SK-N-MC (cell line): ENCODE measurements at places on chromosomes 2 and 18.

DNA sequence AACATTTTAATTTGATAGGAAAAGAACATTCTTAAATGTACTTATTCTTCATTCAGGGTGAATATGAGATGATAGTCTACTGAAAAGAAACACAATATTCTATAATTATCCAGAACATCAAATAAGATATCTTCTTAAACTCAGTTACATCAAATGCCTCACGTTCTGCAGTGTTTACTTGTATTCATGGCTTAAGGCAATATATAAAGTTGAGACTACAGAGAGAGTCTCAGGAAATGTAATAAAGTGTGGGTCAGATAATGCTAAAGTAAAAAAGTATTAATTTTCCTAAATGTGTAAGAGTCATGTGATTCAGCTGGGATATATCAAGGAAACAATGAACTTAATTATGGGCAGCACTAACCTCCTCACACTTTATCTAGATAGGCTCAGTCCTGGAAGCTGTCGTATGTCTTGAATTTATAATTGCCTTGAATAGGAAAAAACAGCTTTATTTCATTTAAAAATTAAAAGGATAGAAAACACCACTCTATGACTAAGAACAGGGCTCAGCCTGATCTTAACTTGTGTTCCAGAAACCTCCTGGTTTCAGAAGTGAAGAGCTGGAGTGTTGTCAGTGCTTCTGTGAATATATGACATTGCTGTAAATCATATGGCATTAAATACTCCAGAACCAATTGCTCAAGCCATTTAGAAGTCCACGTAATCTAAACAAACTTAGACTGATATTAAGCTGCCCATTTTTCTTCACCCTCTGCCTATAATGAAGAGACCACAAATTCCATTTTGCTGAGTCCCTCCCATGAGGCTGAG, 240.2 kb downstream of the FSIP2 start:
- DNase-seq: no peak

- no peak for DNase-seq
These were observed 200.9 kb downstream of the FAM210A start for GRCh38 chr18:13525381-13526029.

DNA sequence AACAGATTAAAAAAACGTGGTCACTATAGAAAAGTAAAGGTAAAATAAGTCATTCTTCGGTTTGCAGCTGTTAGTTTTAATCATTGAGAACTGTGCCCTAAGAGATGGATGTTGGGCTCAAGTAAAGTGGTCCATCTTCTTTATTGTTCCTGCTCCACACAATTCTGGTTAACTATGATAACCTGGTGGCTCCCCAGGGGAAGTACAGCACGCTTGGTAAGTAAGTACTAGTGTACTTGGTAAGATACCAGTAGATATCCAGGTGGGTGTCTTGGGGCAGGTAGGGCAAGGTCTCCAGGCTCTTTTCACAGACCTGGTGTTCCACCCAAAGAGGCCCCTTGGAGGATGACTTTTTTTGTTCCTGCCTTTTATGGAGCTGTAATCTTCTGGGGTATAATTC, 31.6 kb upstream of the DLX2 start:
- no peak for DNase-seq

- DNase-seq: no peak
These were observed 788 bp downstream of the USP14 start for GRCh38 chr18:159037-159652.

DNA sequence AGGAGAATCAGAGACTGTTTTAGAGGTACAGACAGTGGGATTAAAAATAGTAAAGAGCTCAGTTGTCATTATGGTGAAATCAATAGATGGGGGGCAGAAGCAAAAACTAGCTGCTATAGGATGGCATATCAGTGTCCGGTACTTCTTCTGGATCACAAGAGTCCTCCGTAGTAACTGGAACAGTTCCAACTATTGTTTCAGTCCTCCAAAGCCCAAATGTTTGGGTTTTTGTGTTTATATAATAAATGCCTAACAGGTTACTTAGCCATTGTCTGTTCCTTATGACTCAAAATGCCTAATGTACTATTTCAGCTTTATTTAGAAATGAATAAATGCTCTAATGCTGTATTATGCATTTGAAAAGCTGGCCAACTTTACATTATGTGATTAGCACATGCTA, 401.2 kb downstream of the PTH2R start:
- no peak for DNase-seq

DNA sequence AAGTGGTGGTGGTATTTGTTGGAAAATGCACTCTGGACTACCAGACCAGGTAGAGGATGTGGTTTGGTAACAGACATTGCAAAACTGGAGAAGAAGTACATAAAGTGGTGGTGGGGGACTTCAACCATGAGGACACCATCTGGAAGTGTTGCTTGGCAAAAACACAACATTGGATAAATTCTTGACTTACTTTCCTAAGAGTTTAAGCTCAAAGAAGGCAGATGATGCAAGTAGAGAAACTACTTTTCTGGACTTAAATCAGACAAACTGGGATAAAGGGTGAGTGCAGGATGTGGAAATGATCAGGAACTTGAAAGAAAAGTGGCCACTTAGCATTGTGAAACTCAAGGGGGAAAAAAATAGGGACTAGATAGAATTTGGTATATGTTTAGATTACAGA, 487.4 kb downstream of the ZEB2 start:
- no peak for DNase-seq

GRCh38 chr18:8562919-8563318, 46.3 kb upstream of the RAB12 start:
- DNase-seq: no peak

GRCh38 chr2:11354363-11355154, 10.1 kb upstream of the ROCK2 start:
- DNase-seq: no peak

DNA sequence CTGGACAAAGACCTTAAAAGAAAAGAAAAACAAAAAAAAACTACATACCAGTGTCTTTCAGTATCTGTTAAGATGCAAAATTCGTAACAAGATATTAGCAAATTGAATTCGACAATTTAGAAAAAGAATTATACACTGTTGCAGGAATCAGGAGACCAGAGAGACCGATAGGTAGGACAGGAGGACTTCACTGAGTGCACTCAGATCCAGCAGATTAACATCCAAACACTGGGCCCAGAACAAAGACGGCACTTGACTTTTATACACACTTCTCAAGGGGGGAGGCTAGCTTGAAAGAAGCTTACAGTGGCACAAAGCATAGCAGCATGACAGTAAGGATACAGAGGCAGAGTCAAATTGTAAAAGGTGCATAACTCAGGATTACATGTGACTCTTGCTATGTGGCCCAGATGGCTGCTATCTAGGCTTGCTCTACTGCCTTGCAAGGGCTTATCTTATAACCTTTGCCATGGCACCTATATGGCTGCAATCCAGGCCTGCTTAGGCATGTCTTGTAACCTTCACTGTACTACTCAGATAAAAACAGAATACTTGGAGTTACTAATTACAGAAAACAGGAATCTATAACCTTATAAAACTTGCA, 507.3 kb upstream of the LRRTM4 start:
- DNase-seq: no peak

GRCh38 chr2:54528311-54528955, 72.3 kb downstream of the SPTBN1 start:
- no peak for DNase-seq

GRCh38 chr2:158750458-158751125, 44.5 kb upstream of the DAPL1 start:
- DNase-seq: no peak

GRCh38 chr2:31058096-31059035, 79.9 kb downstream of the GALNT14 start:
- DNase-seq: no peak

- DNase-seq: no peak
These were observed 41.4 kb upstream of the AKAIN1 start for GRCh38 chr18:5238371-5238976.

- DNase-seq: no peak
These were observed 19.8 kb downstream of the EVX2 start for GRCh38 chr2:176063958-176064357.

DNA sequence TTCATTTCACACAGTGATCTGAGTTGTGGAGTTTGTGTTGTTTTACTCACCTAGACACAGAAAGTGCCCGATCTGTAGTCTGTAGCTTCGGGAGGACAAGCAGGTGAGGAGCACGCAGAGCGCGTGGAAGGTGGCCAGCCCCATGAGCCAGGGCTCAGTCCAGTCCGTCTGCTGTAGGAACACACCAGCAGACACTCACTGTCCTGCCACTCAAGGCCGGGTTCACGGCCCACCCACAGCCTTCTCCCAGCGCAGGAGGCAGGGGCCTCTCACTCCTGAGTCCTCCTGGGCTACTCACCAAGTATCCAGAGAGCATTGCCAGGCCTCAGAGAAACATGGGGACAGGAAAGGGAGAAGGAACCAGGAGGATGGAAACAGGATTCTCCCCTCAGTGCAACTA, 1.7 kb downstream of the TMEM18 start:
- DNase-seq: no peak

DNA sequence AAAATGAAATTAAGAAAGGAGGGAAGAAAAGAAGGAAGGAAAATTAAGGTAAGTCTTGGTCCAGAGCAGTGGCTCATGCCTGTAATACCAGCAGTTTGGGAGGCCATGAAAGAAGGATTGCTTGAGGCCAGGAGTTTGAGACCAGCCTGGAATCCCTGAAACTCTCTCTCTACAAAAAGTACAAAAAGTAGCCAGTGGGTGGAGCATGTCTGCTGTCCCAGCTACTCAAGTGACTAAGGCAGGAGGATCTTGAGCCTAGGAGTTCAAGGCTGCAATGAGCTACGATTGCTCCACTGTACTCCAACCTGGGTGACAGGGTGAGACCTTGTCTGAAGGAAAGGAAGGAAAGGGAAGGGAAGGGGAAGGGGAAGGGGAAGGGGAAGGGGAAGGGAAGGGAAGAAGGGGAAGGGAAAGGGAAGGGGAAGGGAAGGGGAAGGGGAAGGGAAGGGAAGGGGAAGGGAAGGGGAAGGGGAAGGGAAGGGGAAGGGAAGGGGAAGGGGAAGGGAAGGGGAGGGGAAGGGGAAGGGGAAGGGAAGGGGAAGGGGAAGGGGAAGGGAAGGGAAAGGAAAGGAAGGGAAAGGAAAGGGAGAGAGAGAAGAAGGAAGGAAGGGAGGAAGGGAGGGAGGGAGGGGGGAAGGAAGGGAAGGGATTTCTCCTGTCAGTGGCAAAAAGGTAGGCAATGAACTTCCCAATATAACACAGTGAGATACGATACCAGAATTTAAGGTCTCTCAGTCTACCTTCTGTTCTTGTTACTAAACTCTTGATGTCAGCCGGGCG, 412.8 kb downstream of the CMPK2 start:
- DNase-seq: no peak

DNA sequence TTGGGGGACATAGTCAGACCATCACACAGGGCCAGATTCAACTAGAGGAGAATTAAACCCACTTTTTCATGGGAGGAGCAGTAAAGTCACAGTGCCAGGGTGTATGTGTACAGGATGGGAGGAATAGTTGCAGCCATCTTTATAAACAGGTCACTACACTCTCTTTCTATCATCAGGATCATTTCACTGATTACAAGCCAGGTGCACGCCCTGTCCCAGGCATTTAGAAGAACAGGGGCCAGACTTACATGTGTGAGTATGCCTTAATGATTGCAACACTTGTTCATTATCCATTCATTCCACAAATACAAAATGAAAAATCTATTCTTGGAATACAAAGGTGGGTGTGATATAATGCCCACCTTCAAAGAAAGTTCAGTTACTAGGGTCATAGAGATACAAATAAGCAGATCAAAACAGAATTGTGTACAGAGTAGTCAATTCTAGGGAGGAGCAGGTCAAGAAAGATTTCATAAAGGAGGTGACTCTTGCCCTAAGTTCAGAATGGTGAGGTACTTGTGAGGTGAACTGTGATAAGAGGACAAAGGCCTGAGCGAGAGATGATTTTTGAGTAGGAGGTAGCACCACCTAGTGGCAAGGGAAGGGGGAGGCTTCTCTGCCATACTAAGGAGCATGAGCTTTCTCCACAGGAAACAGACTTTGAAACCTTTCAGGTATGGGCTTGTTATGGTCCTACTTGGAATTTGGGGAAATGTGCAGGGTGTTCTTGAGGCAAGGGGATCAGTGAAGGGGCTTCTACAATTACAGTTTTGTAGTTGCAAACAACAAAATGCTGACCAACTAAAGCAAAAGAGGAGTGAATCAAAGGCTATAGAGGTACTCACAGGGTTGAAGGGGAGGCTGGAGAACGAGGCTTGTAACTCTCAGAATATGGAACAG, 156.3 kb downstream of the SUCLG1 start:
- DNase-seq: no peak

GRCh38 chr2:159897720-159898119, 99.7 kb upstream of the CD302 start:
- DNase-seq: no peak

- DNase-seq: no peak
These were observed 326.4 kb downstream of the SMAD2 start for GRCh38 chr18:47604021-47604420.

DNA sequence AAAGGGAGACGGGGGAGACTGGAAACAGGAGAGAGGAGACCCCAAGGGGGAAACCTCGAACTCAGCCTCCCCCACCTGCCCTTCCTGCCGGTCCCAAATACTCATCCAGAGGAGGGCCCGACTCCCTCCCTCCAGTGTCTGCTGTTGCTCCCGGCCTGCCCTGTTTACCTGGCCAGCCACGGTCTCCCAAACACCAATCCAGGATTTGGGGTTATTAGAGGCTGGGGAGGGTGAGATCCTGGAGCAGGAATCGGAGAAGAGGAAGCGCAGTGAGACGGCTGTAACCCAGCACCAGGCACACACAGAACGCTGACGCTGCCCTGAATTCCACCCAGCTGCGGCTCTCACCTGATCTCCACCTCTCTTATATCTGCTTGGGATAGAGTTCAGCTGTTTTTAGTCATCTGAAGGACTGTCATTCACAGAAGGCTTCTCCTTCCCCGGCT, 213.0 kb downstream of the TNS1 start:
- DNase-seq: no peak

DNA sequence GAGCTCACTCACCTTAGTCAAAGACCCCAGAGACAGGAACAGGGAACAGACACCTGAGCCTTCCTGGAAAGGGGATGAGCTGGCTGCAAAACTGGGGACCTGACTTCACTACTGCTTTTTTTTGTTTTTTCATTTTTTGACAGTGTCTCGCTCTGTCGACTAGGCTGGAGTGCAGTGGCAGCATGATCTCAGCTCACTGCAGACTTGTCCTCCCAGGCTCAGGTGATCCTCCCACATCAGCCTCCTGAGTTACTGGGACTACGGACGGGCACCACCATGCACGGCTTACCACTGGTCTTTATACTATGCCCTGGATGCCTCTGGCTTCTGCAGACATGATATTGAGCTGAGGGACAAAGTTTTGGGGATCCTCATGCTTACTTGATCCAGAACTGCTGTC, 184.1 kb downstream of the INSIG2 start:
- DNase-seq: no peak

GRCh38 chr18:45880876-45881558, 55.5 kb downstream of the SIGLEC15 start:
- no peak for DNase-seq

GRCh38 chr2:133437492-133437891, 130.8 kb downstream of the NCKAP5 start:
- DNase-seq: no peak

- DNase-seq: no peak
These were observed 75.6 kb upstream of the UXS1 start for GRCh38 chr2:106269591-106270291.

DNA sequence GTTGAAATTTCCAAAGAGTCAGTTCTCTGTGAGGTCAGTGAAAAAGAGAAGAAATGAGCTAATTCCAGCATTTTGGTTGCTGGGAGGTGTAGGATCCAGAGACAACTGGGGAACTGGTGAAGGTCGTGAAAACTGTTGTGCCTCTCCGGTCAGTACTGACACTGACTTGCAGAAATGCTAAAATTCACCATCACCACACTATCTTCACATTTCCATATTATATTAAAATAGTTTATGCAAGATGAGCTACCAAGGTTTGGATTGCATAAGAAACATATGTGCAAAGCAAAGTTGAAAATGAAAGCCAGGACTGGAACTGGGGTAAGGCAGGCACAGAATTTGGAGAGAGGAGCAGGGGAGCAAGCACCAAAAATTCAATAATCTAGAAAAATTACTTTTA, 21.8 kb downstream of the RIT2 start:
- DNase-seq: no peak
